ENCODE measurements at places on chromosomes 7 and 10. TPM values are rescaled to one million over a fixed set of nuclear protein-coding genes. Genes with fewer than 3 reads are reported as not detected.

DNA sequence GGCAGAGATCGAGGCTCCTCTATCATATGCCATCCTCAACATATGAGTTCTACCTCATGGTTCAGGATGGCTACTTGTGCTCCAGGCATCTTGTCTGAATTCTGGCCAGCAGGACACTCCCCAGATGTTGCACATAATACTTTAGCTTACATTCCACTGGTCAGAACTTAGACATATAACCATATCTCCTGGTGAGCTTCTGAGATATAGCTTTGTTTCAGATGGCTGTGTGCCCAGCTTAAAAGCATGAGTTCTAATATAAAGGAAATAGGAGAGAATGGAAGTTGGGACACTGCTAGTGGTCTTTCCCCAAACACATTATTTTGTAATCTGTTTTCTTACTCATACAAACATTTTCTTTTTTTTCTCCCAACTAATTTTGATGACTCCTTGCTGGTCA, 50.8 kb upstream of the IFRD1 start:
- DNase-seq: no peak

DNA sequence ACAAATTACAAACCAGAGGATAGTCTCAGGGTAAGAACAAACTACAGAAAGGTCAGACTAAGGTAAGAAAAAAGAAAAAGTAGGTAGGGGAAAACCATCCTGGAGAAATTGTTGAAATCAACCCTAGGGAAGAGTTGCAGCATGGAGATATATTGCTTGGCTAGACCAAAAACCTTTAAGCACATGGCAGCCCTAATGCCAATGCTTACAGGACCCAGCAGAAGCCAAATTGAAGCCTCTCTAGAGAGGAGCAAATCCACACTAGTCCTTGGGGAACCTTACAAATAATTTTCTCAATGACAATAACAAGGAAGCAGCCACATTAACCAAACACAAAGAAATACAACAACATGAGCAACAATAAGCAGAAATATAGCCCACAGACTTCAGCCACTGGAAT, 81.9 kb downstream of the CNOT4 start:
- DNase-seq: no peak

DNA sequence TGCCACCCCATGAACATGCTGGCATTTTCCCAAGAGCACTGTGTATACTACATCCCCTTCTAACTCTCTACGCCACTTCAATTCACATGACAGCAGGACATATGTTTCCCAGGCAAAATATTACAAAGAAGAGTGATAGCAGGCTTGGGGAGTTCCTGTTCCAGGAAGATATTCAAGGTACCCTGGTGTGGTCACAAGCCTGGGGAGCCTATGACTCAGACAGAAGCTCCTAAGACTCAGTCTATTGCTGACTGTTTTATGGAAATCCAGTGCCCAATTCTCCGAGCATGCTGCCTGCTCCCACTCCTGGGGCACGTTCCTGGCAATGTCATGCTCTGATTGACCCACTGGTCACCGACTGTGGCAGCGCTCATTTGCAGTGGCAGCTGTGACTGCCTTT, 23.5 kb upstream of the ABLIM1 start:
- DNase-seq: no peak

DNA sequence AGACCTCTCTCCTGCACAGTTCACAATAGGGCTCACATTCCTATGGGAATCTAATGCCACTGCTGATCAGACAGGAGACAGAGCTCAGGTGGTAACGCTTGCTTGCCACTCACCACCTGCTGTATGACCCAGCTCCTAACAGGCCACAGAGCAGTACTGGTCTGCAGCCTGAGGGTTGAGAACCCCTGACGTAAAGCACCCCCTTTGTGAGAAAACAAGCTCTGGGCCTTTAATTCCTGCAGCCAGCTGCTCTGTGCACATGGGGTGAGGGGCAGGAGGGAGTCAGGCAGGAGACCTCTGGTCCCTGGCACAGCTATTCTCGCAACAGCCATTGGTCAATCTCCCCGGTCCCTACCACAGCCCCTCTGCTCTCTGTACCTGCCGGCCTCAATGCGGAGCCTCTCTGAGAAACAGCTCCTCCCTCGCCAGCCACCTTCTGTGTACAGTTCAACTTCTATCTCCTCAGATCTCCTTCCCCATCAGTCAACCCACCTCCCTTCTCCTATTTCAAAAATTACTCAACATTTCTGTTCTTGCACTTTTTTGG, 102.0 kb downstream of the LANCL2 start:
- DNase-seq: no peak

Gene HUS1
- total RNA-seq: 38.6 TPM
